HCT116 (cell line): ENCODE measurements at places on chromosomes 13 and 19.

- no peaks in the 10 kb centered on the region for H3K36me3 ChIP-seq
- H3K4me3 ChIP-seq, result no peak overlapping the region
- H3K4me1 ChIP-seq, result peaks cover 22% of the 10 kb centered on the region
- H3K27me3 ChIP-seq, result no peaks in the 10 kb centered on the region
- no peak overlapping the region for H3K27ac ChIP-seq
Measured at GRCh38 chr19:13868663-13869062, 8.3 kb upstream of the NANOS3 start.

- H3K27me3 ChIP-seq, result no peaks in the 10 kb centered on the region
- peaks cover 5% of the 10 kb centered on the region for H3K4me1 ChIP-seq
- DNase-seq, result no peak
- H3K36me3 ChIP-seq, result no peaks in the 10 kb centered on the region
- no peak overlapping the region for H3K4me3 ChIP-seq
Measured at GRCh38 chr19:11361037-11361770, 6.0 kb downstream of the PLPPR2 start.

DNA sequence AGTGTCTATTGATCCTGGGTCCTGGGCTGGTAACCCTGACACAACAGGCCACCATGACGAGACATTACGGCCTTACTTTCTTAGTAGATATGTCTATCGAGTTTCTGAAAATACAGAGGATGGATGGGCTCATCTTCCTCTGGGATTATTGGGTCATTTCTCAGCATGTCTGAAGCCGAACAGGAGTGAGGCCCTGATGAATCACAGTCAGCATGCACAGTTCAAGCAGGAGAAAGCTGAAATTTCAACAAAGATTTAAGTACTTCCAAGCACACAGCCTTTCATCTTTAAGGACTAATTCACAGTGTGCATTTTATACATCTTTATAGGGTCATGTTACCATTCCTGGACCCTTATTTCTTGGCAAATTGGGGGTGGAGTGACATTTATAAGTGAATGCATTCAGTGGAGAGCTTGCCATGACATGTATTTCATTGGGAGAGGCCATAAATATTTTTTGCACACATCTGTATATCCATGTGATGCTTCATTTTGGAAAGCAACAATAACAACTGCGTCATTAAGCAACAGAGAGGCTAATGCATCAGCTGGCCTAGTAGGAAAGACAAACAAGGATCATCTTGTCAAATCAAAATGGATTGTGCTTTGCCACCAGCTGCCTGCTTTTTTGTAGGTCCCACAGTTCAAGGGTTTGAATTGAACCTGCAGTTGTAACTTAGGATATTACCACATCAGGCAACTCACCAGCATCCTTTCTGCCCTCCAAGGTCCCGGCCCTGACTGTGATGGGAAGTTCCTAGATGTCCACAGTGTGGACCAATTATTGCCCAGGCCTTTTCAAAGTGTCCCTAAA, 143.5 kb downstream of the DNAJC15 start:
- no peaks in the 10 kb centered on the region for H3K27me3 ChIP-seq
- H3K36me3 ChIP-seq, result no peaks in the 10 kb centered on the region
- H3K27ac ChIP-seq, result no peak overlapping the region
- no peaks in the 10 kb centered on the region for H3K4me1 ChIP-seq
- H3K4me3 ChIP-seq, result no peak overlapping the region

DNA sequence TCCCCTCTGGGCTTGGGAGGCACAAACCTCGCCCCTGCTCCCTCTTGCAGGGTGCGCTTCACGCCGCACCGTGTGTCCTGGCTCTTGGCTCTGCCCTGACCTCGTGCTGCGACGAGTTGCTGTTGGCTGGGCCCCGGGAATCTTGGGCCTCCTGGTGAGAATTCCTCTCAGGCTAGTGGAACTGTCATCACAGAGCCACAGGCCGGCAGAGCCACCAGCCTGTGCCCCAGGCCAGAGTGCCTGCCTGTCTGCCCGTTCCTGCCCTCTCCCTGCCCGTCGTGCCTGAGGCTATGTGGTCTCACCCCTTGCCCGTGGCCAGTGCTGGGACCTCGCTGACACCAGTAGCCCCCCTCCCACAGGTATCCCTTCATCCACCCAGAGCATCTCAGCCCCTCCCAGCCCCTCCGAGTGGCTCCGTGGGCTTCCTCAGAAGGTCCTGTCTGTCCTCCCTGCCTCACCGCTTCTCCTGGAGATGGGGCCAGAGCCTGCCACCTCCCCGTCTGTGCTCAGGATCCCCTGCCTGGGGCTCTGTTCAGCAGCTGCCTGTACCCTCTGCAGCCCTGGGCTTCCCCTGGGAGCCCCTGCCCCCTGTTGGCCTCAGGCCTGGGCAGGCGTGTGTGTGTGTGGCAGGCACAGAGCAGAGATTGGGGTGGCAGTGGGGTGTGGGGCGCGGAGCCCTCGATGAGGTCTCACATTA, 13.3 kb downstream of the NDUFB7 start:
- no peaks in the 10 kb centered on the region; the same call in 1 of the 2 replicates for H3K36me3 ChIP-seq
- no peaks in the 10 kb centered on the region for H3K27me3 ChIP-seq
- H3K4me3 ChIP-seq, result no peak overlapping the region

- H3K27ac ChIP-seq, result no peak overlapping the region
- no peaks in the 10 kb centered on the region for H3K36me3 ChIP-seq
- no peaks in the 10 kb centered on the region for H3K4me1 ChIP-seq
- no peak overlapping the region for H3K4me3 ChIP-seq
Measured at GRCh38 chr13:99465454-99465853, 35.8 kb upstream of the TM9SF2 start.

GRCh38 chr13:84129966-84130365, 247.7 kb upstream of the SLITRK1 start:
- DNase-seq, result no peak
- no peaks in the 10 kb centered on the region for H3K27me3 ChIP-seq
- no peak overlapping the region for H3K27ac ChIP-seq
- no peak overlapping the region for H3K4me3 ChIP-seq
- H3K36me3 ChIP-seq, result no peaks in the 10 kb centered on the region

DNA sequence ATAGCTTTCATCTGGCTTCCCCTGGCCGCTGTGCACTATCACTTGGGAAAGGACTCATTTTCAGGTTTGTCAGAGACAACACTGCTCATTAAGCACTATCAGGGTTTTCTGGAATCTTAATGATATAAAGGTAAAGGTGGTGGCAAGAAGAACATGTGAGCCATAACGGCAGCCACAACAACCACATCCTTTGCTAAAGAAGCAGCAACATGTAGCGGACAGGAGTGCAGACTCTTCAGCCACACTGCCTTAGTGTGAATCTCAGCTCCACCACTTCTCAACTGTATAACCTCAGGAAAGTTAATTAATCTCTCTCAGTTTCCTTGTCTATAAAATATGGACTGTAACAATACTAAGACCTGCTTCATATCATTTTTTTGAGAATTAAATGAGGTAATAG, 24.1 kb upstream of the MIR17HG start:
- no peaks in the 10 kb centered on the region for H3K36me3 ChIP-seq
- H3K4me1 ChIP-seq, result no peaks in the 10 kb centered on the region
- no peak overlapping the region for H3K27ac ChIP-seq
- no peak for DNase-seq

DNA sequence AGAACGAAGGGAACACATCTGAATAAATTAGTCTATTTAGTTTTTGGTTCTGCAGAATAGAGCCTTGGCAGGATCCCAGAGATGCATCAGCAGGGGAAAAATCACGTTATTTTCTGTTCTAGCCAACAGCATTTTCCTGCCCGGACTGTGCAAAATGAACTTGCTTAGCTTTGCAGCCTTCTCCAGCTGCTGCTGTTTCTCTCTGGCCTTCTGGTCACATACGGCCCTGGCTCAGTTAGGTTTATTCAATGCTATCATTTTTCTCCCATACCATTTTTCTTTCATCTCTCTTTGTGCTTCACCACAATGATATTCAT, 110.4 kb upstream of the KL start:
- H3K27me3 ChIP-seq, result no peaks in the 10 kb centered on the region
- H3K36me3 ChIP-seq, result no peaks in the 10 kb centered on the region
- no peak for DNase-seq
- H3K4me3 ChIP-seq, result no peak overlapping the region

- H3K4me3 ChIP-seq, result no peak overlapping the region
- no peak for DNase-seq
- no peaks in the 10 kb centered on the region for H3K36me3 ChIP-seq
- H3K27ac ChIP-seq, result no peak overlapping the region
- H3K27me3 ChIP-seq, result no peaks in the 10 kb centered on the region
Measured at GRCh38 chr19:56174086-56174485, 1.7 kb upstream of the GALP start.

DNA sequence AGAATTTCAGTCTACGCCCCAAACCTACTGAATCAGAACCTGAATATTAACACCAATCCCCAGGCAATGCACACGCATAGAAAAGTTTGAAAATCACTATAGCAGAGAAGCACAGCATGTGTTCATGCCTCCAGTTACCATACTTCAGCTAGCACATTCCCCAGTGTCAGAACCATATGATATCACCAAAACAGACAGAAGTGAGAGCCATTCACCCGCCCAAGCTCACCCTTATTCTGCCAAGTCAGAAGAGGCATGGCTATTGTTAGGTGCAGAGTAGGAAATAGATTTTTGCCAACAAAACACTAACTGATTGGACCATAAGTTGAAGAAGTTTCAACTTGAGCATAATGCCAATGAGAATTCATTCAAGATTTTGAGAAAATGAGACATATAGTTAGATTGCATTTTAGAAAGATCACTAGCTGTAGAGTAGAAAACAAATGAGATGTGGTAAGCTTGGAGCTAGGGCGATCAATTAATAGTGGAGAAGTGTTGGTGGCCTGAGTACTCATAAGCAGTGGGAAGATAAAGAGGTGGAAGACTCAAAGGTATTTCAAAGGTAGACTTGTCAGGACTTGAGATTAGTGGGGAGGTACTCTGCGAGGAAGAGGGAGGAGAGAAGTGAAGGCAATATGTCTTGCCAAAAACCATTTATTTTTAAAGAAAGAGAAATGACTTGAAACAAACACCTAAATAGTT, 492.4 kb downstream of the SUCLA2 start:
- no peaks in the 10 kb centered on the region for H3K36me3 ChIP-seq
- no peak overlapping the region for H3K4me3 ChIP-seq
- H3K4me1 ChIP-seq, result no peaks in the 10 kb centered on the region
- no peaks in the 10 kb centered on the region for H3K27me3 ChIP-seq
- no peak overlapping the region for H3K27ac ChIP-seq

DNA sequence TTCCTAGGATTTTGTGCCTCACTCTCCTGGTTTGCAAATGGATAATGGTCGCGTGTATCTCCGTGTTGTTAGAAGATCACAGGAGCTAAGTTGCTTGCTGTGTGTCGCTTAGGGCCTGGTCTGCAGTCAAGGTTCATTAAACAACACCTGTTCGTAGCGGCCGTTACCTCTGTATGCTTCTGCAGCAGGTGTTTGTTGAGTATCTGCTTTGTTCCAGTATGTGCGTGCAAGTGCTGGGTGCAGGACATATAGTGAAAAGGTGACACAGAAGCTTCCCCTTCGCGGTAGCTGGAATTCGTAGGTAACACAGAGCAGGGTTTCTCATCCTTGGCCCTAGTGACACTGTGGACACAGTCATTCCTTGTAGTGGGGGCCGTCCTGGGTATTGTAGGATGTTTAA, 5.4 kb downstream of the MED25 start:
- peaks cover 6% of the 10 kb centered on the region; the same call in 1 of the 2 replicates for H3K36me3 ChIP-seq
- H3K4me1 ChIP-seq, result peaks cover 4% of the 10 kb centered on the region
- no peaks in the 10 kb centered on the region for H3K27me3 ChIP-seq
- no peak overlapping the region for H3K4me3 ChIP-seq
- no peak overlapping the region for H3K27ac ChIP-seq
- no peak for DNase-seq

- H3K4me3 ChIP-seq, result no peak overlapping the region
- DNase-seq, result peak; percentile 57
- no peaks in the 10 kb centered on the region for H3K27me3 ChIP-seq
- no peak overlapping the region for H3K27ac ChIP-seq
- H3K4me1 ChIP-seq, result no peaks in the 10 kb centered on the region
Measured at GRCh38 chr13:24228852-24229458, 68.4 kb downstream of the SPATA13 start.

DNA sequence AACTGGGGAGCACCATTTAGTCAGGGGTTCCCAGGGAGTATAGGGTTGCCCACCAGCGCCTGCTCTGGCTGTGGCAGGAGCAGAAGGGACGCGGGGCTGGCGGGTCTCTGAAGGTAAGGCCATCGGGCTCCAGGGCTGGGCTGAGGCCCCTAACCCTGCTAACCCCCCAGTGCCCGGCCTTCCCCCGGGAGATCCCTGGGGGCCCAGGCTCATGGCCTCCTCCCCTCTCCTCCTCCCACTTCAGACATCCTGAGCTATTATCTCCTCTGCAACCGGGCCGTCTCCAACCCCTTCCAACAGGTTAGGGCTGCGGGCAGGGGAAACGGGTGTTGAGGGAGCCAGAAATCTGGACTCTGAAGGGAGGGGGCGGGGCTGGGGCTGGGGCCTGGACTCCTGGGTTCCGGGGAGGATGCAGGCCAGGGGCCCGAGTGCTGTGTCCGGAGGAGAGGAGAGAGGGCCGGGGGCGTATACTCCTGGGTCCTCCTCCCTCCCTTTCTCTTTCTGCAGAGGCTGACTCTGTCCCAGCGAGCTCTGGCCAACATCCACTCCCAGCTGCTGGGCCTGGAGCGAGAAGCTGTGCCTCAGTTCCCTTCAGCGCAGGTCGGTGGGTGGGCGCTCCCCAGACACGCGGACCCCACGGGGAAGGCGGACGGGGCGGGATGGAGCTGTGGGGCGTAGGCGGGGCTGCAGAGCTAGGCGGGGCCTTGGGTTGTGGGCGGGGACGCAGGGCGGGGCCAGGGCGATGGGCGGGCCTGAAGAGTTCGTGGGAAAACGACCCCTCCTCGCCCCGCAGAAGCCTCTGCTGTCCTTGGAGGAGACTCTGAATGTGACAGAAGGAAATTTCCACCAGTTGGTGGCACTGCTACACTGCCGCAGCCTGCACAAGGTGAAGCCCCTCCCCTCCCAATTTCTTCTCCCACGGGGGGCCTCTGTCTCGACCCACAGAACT, 15.3 kb downstream of the TTYH1 start:
- H3K36me3 ChIP-seq, result no peaks in the 10 kb centered on the region
- no peaks in the 10 kb centered on the region for H3K27me3 ChIP-seq
- H3K4me3 ChIP-seq, result peak overlapping the region; percentile 25
- peak overlapping the region; percentile 60; the same call in 1 of the 2 replicates for H3K27ac ChIP-seq
- H3K4me1 ChIP-seq, result peaks cover 36% of the 10 kb centered on the region
- DNase-seq, result peak; percentile 21

DNA sequence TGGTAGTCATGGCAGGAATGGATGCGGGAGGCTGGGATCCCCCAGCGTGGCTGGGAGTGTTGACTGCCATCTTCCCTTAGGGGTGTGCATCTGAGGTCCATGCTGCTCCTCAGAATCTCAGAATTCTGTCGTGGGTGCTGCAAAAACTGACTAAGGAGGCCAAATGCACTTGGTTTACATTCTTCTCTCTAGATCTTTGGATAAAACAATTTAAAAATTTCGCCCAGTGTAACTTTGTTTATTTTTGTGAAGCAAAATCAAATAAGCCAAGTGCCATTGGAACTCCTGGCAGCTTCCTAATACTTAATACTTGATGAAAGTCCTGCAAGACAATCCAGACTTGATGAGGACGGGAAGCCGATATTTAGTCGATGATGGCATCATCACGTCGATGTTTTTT, 27.8 kb upstream of the TM9SF2 start:
- no peak overlapping the region for H3K4me3 ChIP-seq
- no peaks in the 10 kb centered on the region for H3K4me1 ChIP-seq
- no peak overlapping the region for H3K27ac ChIP-seq
- no peaks in the 10 kb centered on the region for H3K36me3 ChIP-seq
- peaks cover 4% of the 10 kb centered on the region for H3K27me3 ChIP-seq

- no peak overlapping the region for H3K4me3 ChIP-seq
- no peak overlapping the region for H3K27ac ChIP-seq
- no peaks in the 10 kb centered on the region for H3K27me3 ChIP-seq
- DNase-seq, result no peak
- no peaks in the 10 kb centered on the region for H3K4me1 ChIP-seq
Measured at GRCh38 chr13:101979825-101980224, 422.0 kb downstream of the FGF14 start.
